ENCODE measurements at places on chromosomes 7 and 10.

DNA sequence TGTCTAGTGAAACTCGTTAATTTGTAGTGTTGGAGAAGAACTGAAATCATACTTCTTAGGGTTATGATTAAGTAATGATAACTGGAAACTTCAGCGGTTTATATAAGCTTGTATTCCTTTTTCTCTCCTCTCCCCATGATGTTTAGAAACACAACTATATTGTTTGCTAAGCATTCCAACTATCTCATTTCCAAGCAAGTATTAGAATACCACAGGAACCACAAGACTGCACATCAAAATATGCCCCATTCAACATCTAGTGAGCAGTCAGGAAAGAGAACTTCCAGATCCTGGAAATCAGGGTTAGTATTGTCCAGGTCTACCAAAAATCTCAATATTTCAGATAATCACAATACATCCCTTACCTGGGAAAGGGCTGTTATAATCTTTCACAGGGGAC is 187.6 kb downstream of the CFTR start:
- no peak for DNase-seq

GRCh38 chr7:140519007-140519399 is 39.7 kb upstream of the MKRN1 start:
- DNase-seq, result no peak

DNA sequence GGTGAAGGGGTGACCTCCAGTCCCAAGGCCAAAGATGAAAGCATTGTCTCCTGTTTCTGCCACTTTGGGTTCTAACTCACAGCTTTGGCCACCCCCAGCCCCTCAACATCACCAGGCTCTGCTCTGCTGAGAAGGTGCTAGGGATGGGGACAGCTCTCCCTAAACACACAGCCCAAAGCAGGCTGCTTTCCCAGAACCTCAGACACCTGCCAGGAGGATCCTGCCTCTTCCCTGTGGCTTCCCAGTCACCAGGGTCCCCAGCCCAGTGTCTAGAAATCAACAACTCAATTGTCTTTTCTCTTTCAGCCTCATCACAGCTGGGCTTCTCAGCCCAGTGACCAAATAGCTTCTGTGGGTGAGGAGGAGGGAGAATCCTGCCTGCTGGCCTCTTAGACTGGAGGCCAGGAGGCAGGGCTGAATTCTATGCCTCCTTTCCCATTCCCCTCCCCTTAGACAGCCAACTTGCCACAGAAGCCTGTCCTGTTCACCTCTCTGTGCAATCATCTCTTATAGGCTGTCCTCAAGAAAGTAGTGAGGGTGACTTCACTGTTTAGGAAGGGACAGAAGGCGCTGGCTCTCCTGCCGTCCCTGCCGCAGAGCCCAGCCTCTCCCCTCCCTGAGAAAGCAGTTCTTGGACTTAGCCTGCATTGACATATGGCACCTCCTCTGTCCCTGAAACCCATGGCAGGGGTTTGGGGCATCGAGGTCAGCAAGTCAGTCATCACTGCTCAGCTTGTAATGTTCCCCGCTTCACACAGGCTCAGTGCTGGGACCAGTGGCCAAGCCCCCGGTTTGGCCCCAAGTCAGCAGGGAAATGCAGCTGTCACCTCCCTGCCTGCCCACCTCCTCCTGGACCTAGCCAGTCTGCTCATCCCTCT is 3.7 kb downstream of the FGF8 start:
- no peak for DNase-seq

GRCh38 chr10:86599729-86600128 is 54.6 kb upstream of the OPN4 start:
- DNase-seq, result no peak

DNA sequence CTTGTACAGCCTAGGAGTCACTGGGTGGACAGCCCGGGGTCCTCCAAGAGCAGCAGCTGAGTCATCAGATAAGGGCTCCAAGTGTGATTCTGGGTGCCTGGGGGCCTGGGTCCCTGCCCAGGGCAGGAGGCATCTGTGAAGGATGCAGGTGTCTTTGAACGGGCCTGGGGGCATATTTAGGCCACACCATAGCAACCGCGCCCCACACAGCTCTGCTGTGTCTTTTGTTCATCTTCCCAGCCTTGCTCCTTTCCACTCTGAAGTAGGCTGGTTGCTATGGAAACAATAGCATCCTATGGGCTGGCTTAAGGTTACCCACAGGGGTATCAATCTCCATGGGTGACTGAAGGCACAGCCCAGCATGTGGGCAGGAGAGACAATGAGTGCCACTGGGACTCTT is 324.7 kb downstream of the TCERG1L start:
- no peak for DNase-seq

DNA sequence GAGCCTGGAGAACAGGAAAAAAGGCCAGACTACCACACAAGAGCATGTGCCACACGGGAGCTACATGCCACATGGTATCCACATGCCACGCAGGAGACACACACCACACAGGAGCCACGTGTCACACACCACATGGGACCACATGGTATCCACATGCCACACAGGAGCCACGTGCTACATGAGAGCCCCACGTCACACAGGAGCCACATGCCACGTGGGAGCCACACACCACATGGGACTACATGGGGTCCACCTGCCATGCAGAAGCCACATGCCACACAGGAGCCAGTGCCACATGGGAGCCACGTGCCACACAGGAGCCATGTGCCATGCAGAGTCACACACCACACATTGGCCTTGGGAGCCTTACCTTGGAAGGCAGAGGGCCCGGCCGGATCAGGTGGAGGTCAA is 244.4 kb upstream of the PPP2R2D start:
- DNase-seq, result no peak

- no peak for DNase-seq
Measured at GRCh38 chr7:137020351-137020750, 151.9 kb downstream of the CHRM2 start.

DNA sequence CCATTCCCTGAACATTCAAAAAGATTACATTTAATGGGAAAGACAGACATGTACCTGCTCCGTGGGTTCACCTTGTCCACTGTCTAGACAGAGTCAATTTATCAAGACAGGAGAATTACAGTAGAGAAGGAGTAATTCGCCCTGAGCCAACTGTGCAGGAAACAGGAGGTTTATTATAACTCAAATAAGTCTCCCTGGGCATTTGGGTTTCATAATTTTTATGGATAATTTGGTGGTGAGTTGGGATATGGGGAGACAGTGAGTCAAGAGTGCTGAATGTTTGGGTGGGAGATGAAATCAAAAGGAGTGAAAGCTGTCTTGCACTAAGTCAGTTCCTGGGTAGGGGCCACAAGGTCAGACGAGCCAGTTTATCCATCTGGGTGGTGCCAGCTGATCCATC is 165.9 kb upstream of the NAMPT start:
- no peak for DNase-seq

DNA sequence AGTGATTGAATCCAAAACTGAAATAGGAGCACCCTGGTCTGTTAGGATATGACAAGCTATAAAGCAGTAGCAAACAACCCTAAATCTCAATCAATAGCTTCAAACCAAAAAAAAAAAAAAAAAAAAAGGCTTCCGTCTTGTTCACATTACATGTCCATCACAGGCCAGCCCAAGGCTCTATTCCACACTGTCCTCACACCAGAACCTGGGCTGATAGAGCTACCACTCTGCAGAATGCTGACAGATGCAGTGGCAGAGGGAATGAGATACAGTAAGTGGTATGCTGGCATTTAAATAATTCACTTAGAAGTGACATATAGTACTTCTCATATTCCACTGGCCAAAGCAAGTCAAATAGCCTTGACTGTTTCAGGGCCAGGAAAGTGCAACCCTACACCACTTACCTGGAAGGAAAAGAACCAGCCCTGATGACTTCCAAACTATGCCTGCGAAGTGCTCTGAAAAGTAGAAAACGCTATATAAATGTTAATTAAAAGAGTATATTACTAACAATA is 5.8 kb downstream of the CDCA7L start:
- DNase-seq, result no peak

DNA sequence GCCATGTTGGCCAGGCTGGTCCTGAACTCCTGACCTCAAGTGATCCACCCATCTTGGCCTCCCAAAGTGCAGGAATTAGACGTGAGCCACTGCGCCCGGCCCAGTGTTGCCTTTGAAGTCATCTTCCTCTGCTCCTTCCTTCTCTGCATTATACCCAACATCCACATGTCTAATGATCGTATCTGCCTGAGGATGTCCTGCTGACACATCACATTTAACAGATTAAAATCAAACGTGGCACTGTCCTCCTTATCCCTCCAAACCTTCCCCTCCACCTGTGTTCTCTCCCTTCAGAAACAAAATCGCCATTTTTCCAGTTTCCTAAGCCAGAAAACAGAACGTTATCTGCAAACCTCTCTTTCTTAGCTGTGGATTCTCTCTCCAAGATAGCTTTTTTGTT is 8.4 kb upstream of the SDK1 start:
- DNase-seq, result no peak

- no peak for DNase-seq
Measured at GRCh38 chr10:3136763-3137611, 35.6 kb downstream of the PITRM1 start.

DNA sequence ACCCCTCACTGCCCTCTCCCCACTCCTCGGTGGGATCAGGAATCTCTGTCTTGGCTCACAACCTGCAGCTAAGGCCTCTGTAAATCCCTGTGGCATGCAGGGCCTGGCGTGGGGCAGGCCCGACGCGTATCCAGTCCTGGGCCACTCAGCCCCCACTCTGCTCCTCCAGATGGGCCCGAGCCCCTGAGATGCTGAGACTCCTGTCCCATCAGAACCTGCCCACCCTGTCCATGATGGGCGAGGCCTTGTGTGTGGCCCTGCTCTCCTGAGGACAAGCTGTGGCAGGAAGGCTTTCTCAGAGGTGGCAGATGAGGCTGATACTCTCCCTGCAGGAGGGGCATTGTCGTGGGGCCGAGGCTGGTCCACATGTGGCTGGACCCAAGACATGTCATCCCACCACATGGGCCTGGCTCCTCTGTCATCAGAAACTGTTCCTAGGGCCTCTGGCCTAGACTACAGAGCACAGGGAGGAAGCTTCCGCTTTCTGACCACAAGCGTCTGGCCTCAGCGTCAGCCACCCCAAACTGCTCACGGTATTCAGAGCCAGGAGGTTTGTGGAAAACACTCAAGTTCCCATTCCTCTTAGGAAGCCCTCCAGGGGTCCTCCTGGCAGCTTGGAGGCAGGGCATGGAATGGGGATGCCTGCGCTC is 6.0 kb downstream of the ALOX5 start:
- no peak for DNase-seq

DNA sequence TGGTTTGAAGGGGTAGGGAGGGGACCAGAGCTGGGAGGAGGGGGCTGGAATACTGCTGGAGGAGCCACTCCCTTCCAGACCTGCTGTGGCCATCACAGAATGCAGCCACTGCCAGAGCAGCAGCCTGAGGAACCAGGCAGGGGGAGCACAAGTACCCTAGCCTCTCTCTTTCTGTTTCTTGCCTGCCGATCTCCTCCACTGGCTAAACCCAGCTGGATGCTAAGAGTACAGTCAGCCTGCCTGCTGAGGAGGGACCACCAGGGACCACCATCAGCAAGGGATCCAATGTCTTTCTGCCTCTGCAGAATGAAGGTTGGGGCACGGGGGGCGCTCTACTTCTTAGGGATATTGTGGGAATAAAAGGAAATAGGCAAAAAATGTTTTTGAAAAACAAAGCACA is 4.7 kb downstream of the BLVRA start:
- DNase-seq, result no peak

DNA sequence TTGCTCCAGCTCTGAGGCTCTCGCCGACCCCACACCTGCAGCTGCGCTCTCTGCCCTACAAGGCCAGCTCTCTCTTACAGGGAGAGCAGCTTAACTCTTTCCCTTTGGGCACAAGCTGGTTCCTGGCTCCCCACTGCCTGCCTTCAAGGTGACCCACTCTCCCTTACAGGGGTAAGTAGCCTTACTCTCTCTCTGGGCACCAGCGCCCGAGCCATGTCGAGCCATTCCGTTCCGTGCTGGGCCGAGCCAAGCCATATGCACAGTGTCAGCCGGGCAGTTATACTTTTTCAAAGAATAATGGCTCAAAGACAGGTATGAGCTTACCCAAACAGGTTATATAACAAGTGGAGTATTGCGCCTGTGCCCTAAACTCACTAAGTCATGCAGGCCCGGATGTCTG is 44.6 kb downstream of the VIM start:
- DNase-seq, result no peak

GRCh38 chr10:75429159-75429827 is 2.1 kb upstream of the LRMDA start:
- no peak for DNase-seq

DNA sequence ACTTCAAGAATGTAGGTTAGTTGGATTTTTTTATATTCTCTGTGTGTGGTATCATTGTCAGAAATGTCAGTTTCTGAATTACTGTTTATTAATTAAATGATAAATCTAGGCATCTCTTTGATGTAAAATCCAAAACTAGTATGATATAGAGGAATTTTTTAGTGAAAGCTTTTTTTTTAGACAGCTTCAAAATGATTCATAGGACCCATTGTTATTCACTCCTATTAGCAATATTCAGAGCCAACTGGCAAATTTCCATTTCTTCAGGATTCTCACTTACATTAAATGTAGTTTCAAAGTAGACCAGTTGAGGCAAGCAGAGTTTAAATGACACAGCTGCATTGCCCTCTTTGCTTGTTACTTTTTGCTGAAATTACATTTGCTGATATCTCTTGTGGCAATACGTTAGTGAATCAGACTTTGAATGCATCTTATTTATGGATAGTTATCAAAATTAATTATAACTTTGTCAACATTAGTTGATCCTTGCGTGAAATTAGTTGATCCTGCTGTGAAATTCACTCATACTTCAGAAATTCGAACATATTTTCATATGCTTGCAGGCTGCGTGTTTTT is 20.3 kb downstream of the ZNF277 start:
- no peak for DNase-seq

- no peak for DNase-seq
Measured at GRCh38 chr7:31688372-31688771, 1.4 kb downstream of the PPP1R17 start.

DNA sequence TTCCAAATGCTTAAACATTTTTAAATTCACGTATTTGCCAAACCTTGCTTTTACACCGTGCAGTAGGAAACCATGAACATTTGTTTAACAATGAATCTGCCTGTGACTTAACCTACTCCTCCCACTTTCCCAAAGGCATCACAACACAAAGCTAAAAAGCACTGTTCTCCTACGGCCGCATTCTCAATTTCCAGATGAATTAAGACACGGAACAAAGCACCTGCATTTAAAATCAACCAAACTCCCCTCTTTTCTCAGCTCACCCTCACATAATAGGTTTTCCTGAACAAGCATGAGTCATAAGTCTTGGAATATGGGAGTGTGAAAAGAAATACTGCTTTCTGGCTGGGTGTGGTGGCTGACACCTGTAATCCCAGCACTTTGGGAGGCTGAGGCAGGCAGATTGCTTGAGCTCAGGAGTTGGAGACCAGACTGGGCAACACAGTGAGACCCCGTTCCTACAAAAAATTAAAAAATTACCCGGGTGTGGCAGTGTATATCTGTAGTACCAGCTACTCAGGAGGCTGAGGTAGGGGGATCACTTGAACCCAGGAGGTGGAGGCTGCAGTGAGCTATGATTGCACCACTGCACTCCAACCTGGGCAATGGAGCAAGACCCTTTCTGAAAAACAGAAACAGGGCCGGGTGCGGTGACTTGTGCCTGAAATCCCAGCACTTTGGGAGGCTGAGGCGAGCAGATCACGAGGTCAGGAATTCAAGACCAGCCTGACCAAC is 51.7 kb upstream of the CYTH3 start:
- no peak for DNase-seq

GRCh38 chr7:18472161-18472483 is 23.4 kb upstream of the HDAC9 start:
- DNase-seq, result no peak

Data from activated T-cell treated with anti-CD3 and anti-CD28 coated beads for 48 hours (primary cell).